Peyer's patch (tissue), 4 donors: ENCODE measurements at places on chromosomes 11 and 22. TPM values are rescaled to one million over a fixed set of nuclear protein-coding genes. Genes with fewer than 3 reads are reported as not detected.

The CATSPER1 gene
- total RNA-seq, result not detected

The TMEM80 gene
- total RNA-seq, result 48.8 TPM

DNA sequence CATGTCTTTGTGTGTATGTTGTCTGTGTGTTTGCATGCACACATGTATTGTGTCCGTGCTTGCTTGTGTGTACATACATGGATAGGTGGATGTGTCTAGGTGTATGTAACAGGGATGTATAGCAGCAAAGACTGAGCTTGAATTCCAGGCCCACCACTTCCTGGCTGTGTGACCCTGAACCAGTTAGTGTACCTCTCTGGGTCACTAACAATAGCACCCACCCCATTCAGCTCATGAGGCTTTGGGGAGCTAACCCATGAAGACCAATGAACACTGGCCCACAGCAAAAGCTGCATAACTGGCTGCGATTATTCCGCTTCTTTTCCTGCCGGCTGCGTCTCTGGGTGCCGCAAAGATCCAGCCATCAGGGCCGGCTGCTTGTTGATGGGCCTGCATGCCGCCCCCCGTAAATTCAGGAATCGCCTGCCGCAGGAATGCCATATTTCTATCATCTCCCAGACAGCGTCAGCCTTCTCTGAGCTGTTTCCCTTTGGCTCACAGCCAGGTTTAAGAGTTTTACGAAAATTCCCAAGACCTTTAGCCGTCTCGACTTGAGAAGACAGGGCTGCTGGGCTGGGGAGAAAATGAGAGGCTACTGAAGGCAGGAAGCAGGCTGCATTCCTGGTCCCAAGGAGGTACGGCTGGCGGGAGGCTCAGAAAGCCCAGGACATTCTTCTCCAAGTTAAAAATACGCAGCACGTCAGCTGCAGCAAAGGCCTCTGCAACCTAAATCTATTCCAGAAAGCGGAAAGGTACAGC, 224.6 kb downstream of the MN1 start:
- DNase-seq, result no peak

DNA sequence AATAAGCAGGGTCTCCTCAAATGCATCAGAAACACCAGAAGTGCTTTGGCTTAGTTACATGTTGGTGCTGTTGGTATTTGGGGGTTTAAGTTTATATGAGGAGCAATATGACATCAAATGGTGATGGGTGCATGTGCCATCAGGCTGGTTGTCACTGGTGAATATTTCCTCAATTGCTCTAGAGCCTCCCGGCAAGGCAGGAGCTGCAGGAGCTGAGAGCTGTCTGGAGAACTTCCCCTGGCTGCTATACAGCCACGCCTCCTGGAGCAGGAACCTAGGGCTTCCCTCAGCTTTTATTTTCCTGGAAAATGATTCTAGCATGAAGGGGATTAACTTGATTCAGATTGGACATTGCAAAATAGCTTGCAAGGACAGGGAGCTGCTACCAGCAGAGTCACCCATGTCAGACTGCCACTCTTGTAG, 15.8 kb downstream of the IGLL5 start:
- no peak for DNase-seq

- no peak for DNase-seq
These were observed 155.7 kb downstream of the NAV2 start for GRCh38 chr11:19868281-19868821.

The C11orf87 gene
- not detected for total RNA-seq

DNA sequence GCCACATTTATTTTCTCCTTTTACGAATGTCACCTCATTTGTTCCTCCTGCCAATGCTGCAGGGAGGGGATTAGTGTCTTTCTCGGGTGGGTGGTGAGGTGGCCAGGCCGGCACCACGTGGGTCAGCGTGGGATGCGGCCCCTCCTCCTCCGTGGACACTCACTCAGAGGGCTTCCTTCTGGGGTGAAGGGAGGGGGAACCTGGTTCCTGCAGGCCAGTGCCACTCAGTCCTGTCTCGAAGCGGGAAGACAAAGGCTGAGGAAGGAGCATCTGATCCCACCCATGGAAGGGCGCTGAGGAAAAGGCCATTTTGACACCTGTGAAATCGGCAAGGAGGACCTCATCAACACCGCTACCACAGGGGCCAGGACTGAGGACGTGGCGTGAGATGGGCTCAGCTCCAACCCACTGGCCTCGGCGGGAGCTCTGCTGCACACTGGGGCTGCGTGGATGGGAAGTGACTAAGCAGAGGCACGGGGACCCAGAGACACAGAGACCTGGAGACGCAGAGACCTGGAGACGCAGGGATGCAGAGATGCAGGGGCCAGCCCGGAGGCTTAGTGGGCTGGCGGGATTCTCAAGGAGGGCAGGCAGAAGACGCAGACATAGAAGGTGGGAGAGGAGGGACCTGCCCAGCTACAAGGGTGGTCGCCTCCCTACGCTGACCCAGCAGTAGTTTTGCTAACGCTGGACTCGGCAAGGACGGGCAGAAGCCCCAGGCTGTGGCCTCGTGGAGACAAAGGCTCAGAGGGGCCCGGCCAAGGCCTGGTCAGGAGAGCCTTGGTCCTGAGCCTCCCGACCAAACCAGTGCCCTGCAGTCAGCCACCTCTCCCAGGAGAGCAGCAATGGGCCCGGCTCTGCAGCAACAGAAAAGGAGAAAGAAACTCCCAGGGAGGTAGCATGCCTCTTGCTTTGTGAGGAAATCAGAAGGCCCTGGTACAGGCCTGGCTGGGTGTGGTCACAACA, 1071.2 kb downstream of the BRD1 start:
- peak; percentile 34 for DNase-seq

The OTOG gene
- not detected for total RNA-seq

- DNase-seq, result no peak
These were observed 934 bp downstream of the HSD17B12 start for GRCh38 chr11:43681401-43681942.

The KCNJ1 gene
- not detected for total RNA-seq

DNA sequence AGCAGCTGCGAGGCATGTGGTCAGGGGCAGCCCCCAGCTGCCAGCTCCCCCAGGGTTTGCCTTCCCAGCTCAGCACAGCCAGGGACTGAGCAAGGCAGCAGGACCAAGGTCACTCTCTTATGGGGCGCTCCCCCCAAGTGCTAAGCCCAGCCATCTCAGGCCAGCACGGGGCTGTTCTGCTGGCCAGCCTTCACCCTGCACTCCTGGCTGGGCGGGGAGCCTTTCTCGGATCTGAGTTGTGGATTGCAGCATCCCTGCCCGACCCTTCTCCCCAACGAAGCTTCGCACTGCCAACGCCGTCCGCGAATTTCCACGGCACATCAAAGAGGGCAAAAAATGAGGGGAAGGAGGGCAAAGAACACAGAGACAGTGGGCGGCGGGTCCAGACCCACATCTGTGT, 42.5 kb upstream of the GAL start:
- no peak for DNase-seq

DNA sequence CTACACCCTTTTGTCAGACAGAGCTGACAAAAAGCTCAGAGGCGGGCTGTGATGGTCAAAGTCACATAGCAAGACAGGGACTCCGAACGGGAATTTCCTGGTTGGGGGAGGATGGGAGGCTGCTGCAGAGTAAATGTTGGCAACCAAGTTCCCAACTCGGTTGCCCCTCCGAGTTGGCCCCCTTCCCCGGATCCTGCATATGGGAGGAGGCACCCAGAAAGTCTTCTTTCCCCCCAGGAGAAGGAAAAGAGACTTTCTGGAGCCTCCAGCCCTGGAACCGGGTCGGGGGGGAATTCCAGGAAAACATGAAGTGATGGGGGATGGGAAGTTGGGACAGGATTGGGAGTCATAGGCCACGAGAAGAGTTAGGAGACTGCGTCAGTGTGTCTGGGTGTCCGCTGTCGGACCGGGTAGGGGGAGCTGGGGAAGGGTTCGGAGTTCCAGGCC, 614 bp downstream of the SELENOM start:
- peak; percentile 49 for DNase-seq
